Epithelial cell of proximal tubule (primary cell): ENCODE measurements at places on chromosomes 16 and 17. TPM values are rescaled to one million over a fixed set of nuclear protein-coding genes. Genes with fewer than 3 reads are reported as not detected.

GRCh38 chr17:2456475-2456874, 55.2 kb downstream of the METTL16 start:
- no peak for DNase-seq

The WIPF2 gene
- 7.5 and 12.5 TPM in 2 replicates for total RNA-seq

The ASIC2 gene
- total RNA-seq: 0.23 and 0.51 TPM in 2 replicates

The CLEC19A gene
- total RNA-seq: not detected in 2 replicates

The WNT9B gene
- total RNA-seq: 0.14 TPM in 1 of 2 replicates, not detected in the other

The PPP1R27 gene
- total RNA-seq: 0.17 and 0.36 TPM in 2 replicates

The SPEM3 gene
- not detected in 2 replicates for total RNA-seq

The CA10 gene
- total RNA-seq: under 0.01 and 0.58 TPM in 2 replicates

The MRPL28 gene
- 188 and 253 TPM in 2 replicates for total RNA-seq

The GAN gene
- 4.3 and 5.6 TPM in 2 replicates for total RNA-seq

The PHKB gene
- 25.9 and 33.3 TPM in 2 replicates for total RNA-seq
